NCI-H1417 treated with DMSO at 0.1 percent for 48 hours (cell line): ENCODE measurements at places on chromosomes 5 and 9.

GRCh38 chr5:56003179-56003578 is 8.4 kb upstream of the IL6ST start:
- DNase-seq, result no peak

GRCh38 chr5:141872496-141873356 is 5.5 kb downstream of the PCDH1 start:
- no peak for DNase-seq

- no peak for DNase-seq
These were observed 29.8 kb downstream of the TNFAIP8 start for GRCh38 chr5:119385536-119386128.

- no peak for DNase-seq
These were observed 236.2 kb downstream of the NNT start for GRCh38 chr5:43839218-43839617.

DNA sequence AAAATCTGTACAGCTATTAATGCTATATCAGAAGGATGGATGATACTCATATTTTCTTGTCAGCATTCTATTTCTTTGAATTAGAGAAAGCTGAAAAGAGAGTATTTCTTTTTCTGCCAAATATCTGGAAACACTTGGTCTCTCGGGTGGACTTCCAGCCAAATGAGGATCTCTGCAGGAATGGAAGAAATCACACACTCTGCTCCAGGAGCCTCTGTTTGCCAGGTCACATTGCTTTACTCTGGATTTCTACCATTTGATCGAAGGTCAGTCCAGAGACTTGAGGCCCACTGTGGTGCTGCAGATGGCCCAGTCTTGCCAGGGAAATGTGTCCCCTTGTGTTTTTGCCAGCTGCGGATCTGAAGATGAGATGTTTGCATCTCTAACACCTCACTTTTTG is 154.1 kb downstream of the PCSK1 start:
- no peak for DNase-seq

DNA sequence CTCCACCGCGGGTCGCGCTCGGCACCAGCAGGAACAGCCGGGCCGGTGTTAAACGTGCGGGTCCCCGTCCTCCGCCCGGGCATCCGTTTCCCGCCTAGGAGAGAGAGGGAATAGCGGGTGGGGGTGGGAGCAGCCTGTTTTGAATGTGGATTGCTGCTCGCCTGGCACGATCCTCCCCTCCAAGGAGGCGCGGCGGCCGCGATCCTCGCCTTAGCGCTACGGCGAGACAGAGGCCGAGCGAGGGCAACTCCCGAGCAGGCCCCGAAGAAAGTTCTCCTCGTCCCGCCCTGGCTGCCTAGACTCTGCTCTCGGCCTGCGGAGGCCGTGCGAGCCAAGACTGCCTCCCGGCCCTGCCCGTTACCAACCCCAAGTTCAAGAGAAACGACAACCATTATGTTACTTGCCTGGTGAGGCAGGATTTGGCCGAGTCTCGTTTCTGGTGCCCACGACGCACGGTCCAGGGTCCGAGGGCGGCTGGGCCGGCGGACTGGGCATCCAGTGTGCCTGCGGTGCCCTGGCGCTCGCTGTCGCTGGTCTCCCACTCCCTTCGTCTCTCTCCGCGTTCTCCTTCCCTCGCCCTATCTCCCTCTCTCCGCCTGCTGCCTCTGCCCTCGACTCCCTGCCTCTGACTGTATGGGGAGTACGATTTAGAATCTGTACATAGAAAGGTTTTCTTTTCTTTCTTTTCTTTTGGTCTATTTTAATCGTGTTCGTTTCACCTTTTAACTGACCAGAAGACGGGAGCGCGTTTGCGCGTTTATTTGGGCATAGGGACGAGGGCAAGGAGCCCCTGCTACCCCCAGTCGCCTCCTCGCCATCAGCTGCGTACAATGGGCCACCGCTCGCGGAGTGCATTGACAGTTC is 724 bp downstream of the NR2F1-AS1 start:
- DNase-seq, result no peak
